ENCODE measurements at places on chromosomes 11 and 22. TPM values are rescaled to one million over a fixed set of nuclear protein-coding genes. Genes with fewer than 3 reads are reported as not detected.

Gene UPK3A
- 0.87 TPM for total RNA-seq

Gene KRTAP5-9
- 0.62 TPM for total RNA-seq

Gene SCGB2A2
- not detected for total RNA-seq

Gene KCNE3
- 5.0 TPM for total RNA-seq

Gene UBQLNL
- total RNA-seq = 1.9 TPM

Gene SLC25A45
- 3.9 TPM for total RNA-seq

Gene HEPN1
- not detected for total RNA-seq

Gene C11orf87
- total RNA-seq = 0.88 TPM

Gene DSCAML1
- total RNA-seq = 2.0 TPM

- no peak overlapping the region for H3K27ac ChIP-seq
- H3K27me3 ChIP-seq = no peaks in the 10 kb centered on the region
- peaks cover 5% of the 10 kb centered on the region for H3K4me1 ChIP-seq
- H3K4me3 ChIP-seq = no peak overlapping the region
Measured at GRCh38 chr11:7414973-7415817, 70.1 kb upstream of the OLFML1 start.

DNA sequence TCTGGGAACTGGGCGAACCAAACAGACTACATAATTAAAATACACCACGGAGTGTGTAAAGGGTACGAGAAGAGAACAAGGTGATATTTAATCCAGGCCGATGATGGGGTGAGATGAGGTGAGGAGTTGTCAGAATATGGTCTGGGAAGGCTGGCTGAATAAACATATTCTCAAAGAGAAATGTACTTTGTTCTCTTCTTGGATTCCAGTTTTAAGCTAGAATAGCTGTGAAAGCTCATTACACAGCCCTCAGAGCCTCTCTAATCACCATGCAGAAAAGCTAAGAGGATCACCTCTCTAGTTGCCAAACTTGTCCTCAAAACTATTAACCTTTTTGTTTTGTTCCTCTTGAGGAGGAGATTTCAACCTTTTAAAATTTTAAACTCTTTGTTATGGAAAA, 89.8 kb downstream of the ATG16L2 start:
- H3K4me3 ChIP-seq = no peak overlapping the region
- H3K27ac ChIP-seq = no peak overlapping the region
- DNase-seq = no peak
- peaks cover 37% of the 10 kb centered on the region for H3K36me3 ChIP-seq

DNA sequence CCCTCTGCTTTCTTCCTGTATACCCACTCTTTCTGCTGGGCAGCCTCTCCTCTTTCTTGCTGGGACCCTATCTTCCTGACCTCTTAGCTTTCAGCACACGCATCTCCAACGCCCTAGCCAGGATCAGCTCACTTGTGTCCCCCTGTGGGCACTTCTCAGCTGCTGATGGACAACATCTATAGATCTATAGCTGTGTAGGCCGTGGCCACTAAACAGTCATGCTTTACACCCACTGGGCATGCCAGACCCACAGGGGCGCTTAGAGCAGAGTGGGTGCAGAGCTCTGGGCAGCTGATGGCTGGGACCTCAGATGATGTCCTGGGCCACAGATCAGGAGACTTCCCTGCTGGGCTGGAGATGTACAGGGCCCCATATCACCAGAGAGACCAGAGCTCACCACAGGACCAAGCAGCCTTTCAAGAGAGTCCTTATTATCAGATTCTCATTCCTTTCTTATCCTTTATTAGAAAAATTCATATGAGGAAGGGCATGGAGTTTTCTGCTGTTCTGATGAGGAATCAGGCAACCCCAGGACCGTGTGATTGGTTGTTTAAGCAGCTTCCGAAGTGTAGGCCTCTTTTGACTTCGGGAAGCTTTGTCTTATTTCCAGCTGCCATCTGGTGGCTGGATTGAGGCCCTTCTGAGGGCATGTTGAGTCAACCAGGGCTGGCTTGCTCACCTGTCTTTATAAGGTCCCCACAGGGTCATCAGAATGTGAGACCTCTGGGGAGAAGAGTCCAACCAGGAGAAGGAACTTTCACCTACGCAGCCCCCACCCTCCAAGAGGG, 60.5 kb downstream of the OSBP2 start:
- no peak for DNase-seq
- H3K27ac ChIP-seq = no peak overlapping the region
- no peaks in the 10 kb centered on the region for H3K27me3 ChIP-seq
- H3K4me3 ChIP-seq = no peak overlapping the region

GRCh38 chr22:36123673-36124630, 36.6 kb downstream of the APOL3 start:
- peaks cover 27% of the 10 kb centered on the region for H3K27me3 ChIP-seq
- H3K36me3 ChIP-seq = no peaks in the 10 kb centered on the region
- peak overlapping the region; percentile 76 for H3K27ac ChIP-seq
- peak; percentile 94 for DNase-seq
- H3K4me1 ChIP-seq = peaks cover 6% of the 10 kb centered on the region

- H3K4me3 ChIP-seq = no peak overlapping the region
- H3K27ac ChIP-seq = peak overlapping the region; percentile 79
- H3K4me1 ChIP-seq = peaks cover 32% of the 10 kb centered on the region
Measured at GRCh38 chr22:30254314-30254713, 7.8 kb upstream of the LIF start.

DNA sequence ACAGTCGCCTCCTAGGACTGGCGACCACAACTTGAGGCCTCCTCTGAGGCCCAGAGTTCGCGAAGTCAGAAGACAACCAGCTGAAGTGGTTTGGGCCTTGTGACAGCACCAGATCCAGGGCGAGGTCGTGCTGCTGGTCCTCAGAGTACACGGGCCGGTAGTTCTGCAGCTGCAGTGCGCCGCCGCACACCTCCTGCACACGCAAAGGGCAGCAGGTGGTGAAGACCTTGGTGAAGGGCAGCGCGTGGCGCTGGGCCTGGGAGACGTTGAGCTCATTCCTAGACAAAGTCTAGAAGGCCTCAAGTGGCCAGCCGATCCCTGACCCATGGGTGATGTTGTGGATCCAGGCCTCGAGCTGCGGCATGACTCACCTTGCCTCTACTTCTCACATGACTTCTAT, 18.2 kb downstream of the CD3E start:
- no peak overlapping the region for H3K27ac ChIP-seq
- no peaks in the 10 kb centered on the region for H3K36me3 ChIP-seq
- H3K4me3 ChIP-seq = no peak overlapping the region
- H3K4me1 ChIP-seq = peaks cover 9% of the 10 kb centered on the region

GRCh38 chr11:118924591-118925585, 838 bp downstream of the BCL9L start:
- peak; percentile 73 for DNase-seq
- peaks cover 54% of the 10 kb centered on the region for H3K4me1 ChIP-seq
- H3K36me3 ChIP-seq = no peaks in the 10 kb centered on the region
- H3K27me3 ChIP-seq = no peaks in the 10 kb centered on the region

GRCh38 chr11:41379084-41379483, 80.4 kb downstream of the LRRC4C start:
- DNase-seq = no peak
- H3K4me1 ChIP-seq = no peaks in the 10 kb centered on the region
- no peak overlapping the region for H3K4me3 ChIP-seq
- H3K27ac ChIP-seq = no peak overlapping the region
- no peaks in the 10 kb centered on the region for H3K36me3 ChIP-seq
- H3K27me3 ChIP-seq = no peaks in the 10 kb centered on the region

DNA sequence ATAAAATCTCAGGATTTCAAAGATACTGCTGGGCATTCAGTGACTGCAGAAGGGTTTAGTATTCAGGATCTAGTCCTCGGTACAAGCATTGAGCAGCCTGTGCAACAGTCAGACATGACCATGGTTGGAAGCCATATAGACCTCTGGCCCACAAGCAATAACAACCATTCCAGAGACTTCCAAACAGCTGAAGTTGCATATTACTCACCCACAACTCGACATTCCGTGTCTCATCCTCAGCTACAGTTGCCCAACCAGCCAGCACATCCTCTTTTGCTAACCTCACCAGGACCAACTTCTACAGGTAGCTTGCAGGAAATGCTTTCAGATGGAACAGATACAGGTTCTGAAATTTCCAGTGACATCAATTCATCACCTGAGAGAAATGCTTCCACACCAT, 156.8 kb downstream of the C11orf91 start:
- peaks cover 42% of the 10 kb centered on the region for H3K27me3 ChIP-seq
- no peak overlapping the region for H3K27ac ChIP-seq
- H3K4me3 ChIP-seq = no peak overlapping the region
- no peak for DNase-seq

DNA sequence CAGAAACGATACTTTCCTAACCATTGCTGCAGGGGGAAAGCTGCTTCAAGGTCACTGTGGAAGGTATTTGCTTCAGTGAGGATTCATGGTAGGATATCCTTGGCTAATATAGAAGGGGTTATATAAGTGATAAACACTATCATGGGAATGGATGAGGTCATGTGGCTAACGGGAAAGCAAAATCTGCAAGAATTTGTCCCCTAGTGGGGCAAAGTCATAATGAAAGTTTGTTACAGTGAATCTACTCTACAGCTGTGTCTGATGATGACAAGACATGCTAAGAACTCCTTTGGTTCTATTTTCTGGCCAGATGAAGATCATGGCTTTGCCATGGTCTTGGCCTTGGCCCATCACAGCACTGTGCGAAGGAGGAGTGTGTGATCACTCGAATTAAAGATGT, 13.8 kb downstream of the MMP20 start:
- no peak overlapping the region for H3K4me3 ChIP-seq
- H3K36me3 ChIP-seq = no peaks in the 10 kb centered on the region
- H3K4me1 ChIP-seq = peaks cover 6% of the 10 kb centered on the region
- no peak for DNase-seq
- no peak overlapping the region for H3K27ac ChIP-seq
- H3K27me3 ChIP-seq = no peaks in the 10 kb centered on the region

DNA sequence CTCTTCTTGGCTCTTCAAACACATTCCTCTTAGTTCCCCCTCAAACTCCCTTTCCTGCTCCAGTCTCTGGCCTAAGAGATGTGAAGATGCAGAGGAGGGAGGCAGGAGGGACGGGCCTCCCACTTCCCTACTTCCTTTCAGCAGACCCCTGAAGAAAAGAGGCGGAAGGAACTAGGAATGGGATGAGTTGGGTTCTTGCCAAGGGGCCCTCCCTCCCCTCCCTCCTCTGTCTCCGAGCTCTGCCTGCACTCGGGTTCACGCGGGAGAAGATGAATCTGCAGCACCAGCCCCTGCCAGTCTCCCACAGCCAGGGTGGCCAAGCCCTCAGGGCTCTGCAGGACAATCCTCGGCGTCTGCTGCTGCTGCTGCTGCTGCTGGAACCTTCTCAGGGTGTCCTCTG, 24.3 kb upstream of the PKNOX2 start:
- H3K4me3 ChIP-seq = peak overlapping the region; percentile 41
- H3K27me3 ChIP-seq = peaks cover 5% of the 10 kb centered on the region
- DNase-seq = peak; percentile 54

DNA sequence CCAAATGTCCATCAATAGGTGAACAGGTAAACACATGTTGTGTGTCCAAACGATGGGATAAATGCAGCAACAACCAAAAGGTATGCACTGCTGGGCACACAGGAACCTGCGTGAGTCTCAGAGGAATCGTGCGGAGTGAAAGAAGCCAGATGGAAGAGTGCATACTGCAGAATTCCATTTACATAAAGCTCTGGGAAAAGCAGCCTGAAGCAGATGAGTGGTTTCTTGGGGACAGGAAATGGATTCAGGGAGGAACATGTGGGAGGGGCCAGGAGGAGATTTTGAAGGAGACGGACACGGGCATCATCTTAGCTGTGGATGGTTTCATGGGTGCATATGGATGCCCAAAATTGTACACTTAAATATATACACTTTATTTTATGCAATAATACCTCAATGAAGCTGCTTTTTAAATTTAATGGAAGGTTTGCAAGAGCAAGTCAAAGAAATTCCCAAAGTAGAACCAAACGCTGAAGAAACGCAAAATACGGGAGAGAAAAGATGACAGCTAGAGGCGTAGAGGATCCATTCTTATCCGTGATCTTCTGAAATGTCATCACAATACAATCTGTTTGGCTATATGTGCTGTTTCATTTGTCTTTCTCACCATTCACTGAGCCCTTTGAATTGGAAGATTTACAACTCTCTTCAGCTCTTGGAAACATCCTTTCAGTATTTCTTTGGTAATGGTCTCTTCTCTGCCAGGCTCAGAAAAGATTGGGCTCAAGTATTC, 24.5 kb downstream of the ST14 start:
- H3K27me3 ChIP-seq = no peaks in the 10 kb centered on the region
- no peaks in the 10 kb centered on the region for H3K36me3 ChIP-seq
- DNase-seq = no peak
- H3K4me3 ChIP-seq = no peak overlapping the region
- H3K4me1 ChIP-seq = peaks cover 13% of the 10 kb centered on the region

DNA sequence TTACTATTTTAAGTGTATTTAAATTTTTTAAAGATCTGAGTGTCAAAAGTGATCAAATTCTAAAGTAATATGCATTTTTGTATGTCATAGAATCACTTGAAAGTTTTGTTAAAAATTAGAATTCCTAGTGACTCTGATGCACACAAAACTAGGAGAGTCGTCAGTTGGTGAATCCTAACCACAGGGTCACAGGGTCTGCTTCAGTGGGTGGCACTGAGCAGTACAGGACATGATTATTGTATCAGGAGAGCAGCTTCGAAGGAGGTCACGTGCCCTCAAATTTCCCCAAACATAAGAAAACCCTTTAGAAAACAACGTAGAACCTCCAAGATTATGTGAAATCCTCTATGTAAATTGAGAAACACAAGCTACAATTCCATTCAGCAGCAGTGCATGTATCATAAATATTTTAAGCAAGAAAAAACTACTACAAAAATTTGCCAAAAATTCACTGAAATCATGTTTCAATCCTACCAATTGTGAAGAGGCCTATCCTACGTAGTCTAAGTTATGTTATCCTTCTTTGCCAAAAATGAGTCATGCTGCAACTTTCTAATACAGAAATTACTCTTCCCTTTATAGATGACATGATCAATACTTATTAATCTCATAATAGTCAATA, 323.6 kb downstream of the AASDHPPT start:
- DNase-seq = no peak
- H3K36me3 ChIP-seq = no peaks in the 10 kb centered on the region
- H3K27me3 ChIP-seq = no peaks in the 10 kb centered on the region

- H3K36me3 ChIP-seq = no peaks in the 10 kb centered on the region
- DNase-seq = no peak
- H3K27me3 ChIP-seq = peaks cover 51% of the 10 kb centered on the region
- no peak overlapping the region for H3K27ac ChIP-seq
- no peak overlapping the region for H3K4me3 ChIP-seq
- peaks cover 11% of the 10 kb centered on the region for H3K4me1 ChIP-seq
Measured at GRCh38 chr11:120747850-120748814, 236.6 kb downstream of the GRIK4 start.

- peaks cover 3% of the 10 kb centered on the region for H3K4me1 ChIP-seq
- DNase-seq = no peak
- peaks cover 21% of the 10 kb centered on the region for H3K27me3 ChIP-seq
- H3K4me3 ChIP-seq = no peak overlapping the region
Measured at GRCh38 chr11:45715418-45715817, 50.0 kb upstream of the CHST1 start.

- H3K4me1 ChIP-seq = peaks cover 8% of the 10 kb centered on the region
- H3K4me3 ChIP-seq = no peak overlapping the region
- no peak for DNase-seq
- no peaks in the 10 kb centered on the region for H3K27me3 ChIP-seq
- H3K36me3 ChIP-seq = no peaks in the 10 kb centered on the region
Measured at GRCh38 chr22:35384527-35384926, 3.6 kb downstream of the HMOX1 start.

GRCh38 chr11:108983636-108984420, 319.0 kb downstream of the DDX10 start:
- DNase-seq = no peak
- peaks cover 3% of the 10 kb centered on the region for H3K4me1 ChIP-seq
- no peak overlapping the region for H3K4me3 ChIP-seq
- H3K27ac ChIP-seq = no peak overlapping the region
- no peaks in the 10 kb centered on the region for H3K36me3 ChIP-seq
